ENCODE measurements at places on chromosomes 7 and 10. TPM values are rescaled to one million over a fixed set of nuclear protein-coding genes. Genes with fewer than 3 reads are reported as not detected.

Gene SLC35G1
- 5.7 TPM for total RNA-seq

Gene SGCE
- total RNA-seq: 51.4 TPM

Gene IDI1
- total RNA-seq: 67.5 TPM

Gene LOXL4
- total RNA-seq: 9.0 TPM

Gene PITX3
- not detected for total RNA-seq
